ENCODE measurements at places on chromosomes 1 and 21.

DNA sequence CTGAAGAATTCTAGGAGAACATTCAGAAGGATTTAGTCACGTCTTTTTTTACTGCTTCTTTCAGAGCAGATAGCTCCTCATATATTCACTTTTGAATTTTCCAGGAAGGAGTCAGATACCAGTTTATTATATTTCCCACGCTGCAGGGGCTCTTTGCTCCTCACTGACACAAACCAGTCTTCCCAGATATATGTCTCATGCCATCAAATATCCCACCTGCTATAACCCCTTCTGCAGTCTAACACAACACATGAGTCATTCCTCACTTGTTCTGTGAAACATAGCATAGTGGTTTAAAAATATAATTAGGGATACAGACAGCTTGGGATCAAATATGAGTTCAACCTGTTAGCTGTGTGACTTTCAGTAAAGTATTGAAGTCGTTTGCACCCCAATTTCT, 251.7 kb upstream of the DPYD start:
- no peak for DNase-seq

- no peak for DNase-seq
Observed at GRCh38 chr1:185823467-185823866, 89.3 kb downstream of the HMCN1 start.

DNA sequence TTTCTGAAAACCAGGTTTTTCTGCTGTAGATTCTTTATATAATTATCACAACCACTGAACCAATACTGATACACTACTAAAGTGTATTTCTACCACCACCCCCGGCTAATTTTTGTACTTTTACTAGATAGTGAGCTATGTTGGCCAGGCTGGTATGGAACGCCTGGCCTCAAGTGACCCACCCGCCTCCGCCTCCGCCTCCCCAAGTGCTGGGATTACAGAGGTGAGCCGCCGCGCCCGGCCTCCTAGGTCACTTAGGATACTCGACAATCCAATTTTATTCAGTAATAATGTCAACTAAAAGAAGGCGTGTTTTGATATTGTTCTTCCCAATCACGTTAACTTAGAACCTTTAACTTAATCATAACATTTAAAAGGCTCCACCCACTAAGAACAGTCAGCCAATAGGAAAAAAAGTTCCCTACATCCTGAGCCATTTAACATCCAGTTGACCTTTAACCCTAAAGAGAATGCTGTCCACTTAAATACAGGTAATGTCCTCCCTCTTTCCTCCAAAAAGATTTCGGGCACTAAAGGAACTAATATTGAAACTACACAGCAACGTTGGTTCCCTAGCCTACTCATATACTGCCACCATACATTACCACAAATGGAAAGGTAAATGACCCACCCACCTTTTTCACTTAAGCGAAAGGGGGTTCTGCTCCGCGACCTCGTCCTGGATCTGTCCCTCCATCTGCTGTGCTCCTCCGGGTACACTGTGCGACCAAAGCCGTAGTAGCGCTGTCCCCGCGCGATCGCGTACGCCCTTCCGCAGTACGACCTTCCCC, 1.2 kb downstream of the RSRP1 start:
- DNase-seq = peak; percentile 24

- DNase-seq = no peak
Observed at GRCh38 chr1:168835176-168835575, 106.2 kb upstream of the DPT start.

GRCh38 chr1:167718914-167719691, 2.7 kb upstream of the MPZL1 start:
- DNase-seq = no peak

DNA sequence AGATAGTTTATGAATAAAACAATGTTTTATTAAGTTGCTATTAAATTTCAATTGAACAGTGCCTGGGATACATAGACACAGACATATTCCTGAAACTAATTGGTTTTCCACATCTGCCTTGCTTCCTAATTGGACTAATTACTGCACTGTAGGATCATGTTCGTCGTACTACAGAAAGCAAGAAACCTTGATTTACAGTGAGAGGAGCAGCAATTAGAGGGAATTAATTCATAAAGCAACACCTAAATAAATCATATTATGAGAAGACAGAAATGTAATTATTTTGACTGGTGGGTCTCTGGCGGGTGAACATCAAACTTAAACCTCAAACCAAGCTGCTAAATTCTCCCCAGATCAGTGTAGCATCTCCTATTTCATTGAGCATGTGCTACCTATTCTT, 124.6 kb upstream of the CAMK1G start:
- no peak for DNase-seq

GRCh38 chr1:50603274-50604271, 180.3 kb upstream of the DMRTA2 start:
- DNase-seq = no peak

DNA sequence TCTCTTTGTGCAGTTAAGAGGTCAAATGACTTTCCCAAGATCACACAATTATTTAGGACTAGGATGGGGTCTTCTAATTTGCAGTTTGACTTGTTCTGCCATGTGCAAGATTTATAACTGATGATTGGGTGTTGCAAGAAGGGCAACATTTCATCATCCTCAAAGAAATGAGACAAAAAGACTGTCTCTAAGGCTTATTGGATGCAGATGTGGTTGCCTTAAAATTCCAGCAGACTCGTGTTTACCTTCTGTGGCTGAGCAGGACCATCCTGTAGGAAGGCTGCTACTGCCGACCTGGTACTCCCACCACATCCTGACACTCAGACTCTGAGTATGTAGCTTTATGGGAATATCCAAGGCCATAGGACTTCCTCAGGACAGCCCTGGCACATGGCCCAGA, 99.9 kb upstream of the SGIP1 start:
- DNase-seq = peak; percentile 30

GRCh38 chr1:2275796-2276536, 47.8 kb downstream of the SKI start:
- peak; percentile 31 for DNase-seq

DNA sequence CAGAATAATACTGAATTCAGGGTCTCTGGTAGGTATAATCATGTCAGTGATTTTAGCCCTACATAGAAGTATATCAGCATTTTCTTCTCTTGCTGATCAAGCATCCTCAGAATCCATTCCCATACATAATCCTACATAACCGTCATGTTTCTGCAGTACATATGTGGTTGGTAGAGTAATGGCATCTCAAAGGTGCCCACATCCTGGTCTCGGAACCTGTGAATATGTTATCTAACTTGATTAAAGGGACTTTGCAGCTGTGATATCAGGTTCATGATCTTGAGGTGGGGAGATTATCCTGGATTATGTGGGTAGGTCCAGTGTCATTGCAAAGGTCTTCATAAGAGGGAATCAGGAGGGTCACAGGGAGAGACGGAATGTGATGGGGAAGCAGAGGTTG, 69.4 kb upstream of the KIF1B start:
- DNase-seq = no peak

DNA sequence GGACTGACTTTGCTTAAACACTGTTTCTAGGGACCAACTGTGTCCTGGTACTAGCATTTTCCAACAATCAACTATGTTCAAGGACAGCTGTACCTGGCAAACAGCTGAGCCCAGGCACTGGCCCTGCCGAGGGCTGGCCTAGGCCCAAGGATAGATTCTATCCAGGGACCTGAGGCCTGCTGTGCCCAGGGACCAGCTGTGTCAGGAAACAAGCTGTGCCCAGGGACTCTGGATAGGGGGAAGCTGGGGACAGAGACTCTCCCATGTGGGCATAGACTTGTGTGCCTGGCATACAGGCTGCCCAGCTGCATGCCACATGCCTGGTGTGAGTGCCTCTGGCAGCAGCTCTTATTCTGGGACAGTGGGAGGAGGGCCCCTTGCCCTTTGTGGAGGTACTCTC, 38.1 kb upstream of the POU3F1 start:
- DNase-seq = no peak

GRCh38 chr1:2543543-2544092, 12.6 kb upstream of the TNFRSF14 start:
- no peak for DNase-seq

DNA sequence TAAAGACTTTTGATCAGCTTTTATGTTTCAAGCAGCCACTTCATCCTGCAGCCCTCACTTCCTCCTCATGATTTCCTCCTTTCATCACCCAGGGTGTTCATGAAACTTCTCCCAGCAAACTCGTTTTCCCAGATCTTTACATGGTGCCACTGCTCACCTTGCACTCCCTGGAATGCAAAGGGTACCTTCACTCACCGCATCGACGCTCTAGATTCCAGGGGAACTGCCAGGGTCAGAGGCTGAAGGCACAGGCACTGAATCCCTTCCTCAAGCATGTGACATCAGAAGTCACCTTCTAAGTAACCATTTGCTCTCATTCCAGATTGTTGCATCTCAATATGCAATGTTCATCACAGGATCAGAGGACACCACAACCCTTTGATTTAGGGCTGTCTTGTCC, 82.8 kb downstream of the PRKAB2 start:
- DNase-seq = no peak

GRCh38 chr1:151158326-151158725, 1.9 kb downstream of the TNFAIP8L2 start:
- DNase-seq = no peak

GRCh38 chr1:26696654-26697430, 1.0 kb downstream of the ARID1A start:
- DNase-seq = no peak

DNA sequence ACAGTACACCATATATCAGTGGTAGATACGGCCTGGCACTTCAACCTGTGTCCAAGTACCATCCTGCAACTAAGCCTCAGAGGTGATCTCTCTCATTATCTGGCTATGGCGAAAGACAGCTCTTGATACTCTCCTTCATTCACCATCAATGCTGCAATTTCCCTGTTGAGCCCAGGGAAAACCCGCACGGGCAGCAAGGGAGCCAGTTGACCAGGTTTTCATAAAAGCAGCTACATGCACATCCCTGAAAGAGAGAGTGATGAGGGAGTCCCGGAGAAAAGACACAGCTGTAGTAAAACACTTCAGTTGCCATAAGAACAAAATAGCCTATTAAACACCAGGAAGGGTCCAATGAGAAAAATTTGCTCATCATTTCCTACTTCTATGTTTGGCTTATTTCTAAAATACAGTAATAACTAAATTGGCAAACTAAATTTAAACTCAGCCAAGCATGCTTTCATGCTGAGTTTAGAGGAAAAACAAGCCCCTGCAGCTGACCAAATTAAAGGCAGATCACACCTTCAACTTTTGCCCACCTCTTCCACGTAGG, 68.3 kb downstream of the CAPZB start:
- DNase-seq = no peak

GRCh38 chr1:60998786-60999185, 83.6 kb upstream of the NFIA start:
- no peak for DNase-seq

All from AML-193 (cell line).